Testis (tissue), 5 donors: ENCODE measurements at places on chromosomes 13 and 19. TPM values are rescaled to one million over a fixed set of nuclear protein-coding genes. Genes with fewer than 3 reads are reported as not detected.

- DNase-seq = no peak
Observed at GRCh38 chr19:33815380-33816340, 19.0 kb downstream of the KCTD15 start.

- no peak for DNase-seq
Observed at GRCh38 chr19:44660081-44660480, 11.2 kb upstream of the CEACAM19 start.

- DNase-seq = no peak
Observed at GRCh38 chr13:50955798-50956197, 46.2 kb downstream of the RNASEH2B start.

DNA sequence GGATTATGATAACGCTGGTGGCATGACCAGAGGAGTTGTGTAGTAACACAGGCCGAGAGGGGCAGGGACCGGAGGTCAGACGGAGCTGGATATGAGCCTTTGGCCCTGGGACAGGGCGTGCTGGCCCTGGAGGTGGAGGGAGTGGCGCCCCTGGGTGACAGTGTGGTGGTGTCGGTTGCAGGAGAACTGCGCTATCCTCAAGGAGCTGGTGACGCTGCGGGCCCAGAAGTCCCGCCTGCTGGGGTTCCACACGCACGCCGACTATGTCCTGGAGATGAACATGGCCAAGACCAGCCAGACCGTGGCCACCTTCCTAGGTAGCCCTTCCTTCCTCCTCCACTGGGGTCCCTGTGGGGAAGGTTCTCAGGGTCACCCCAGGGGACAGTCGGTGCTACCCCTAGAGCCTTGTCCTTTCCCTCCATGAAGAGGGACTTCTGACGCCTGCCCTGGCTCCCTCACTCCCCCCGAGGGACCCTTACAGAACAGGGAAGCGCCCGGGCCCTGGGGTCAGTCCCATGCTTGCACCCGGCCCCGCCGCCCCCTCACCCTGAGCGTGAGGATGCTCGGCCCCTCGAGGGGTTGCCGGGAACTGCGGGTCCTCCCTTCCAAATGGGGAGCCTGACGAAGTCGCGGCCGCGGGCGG is 12.8 kb upstream of the ZNF554 start:
- no peak for DNase-seq

- DNase-seq = no peak
Observed at GRCh38 chr13:105165449-105166125, 1369.9 kb downstream of the EFNB2 start.

- DNase-seq = no peak
Observed at GRCh38 chr13:47598340-47598911, 402.6 kb downstream of the SUCLA2 start.

GRCh38 chr19:10544242-10544752 is 593 bp downstream of the ATG4D start:
- DNase-seq = peak; percentile 52

DNA sequence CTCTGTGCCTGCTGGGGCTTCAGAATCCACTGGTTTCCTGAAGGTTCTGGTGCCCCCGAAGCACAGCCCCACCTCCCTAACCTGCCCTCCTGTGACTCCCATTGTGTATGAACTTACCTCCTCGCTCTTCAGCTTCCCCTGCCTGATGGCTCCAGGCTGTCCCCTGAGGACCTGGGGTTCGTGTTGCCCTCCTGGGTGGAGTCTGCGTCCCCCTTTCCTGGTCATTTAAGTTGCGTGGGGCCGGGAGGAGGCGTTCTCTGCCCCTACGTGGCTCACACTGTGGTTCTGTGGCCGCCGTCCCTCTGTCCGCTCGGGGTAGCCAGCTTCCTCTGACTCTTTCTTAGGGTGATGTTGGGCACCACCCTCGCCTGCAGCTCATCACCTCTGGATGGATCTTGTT is 13.9 kb downstream of the TFDP1 start:
- DNase-seq = no peak

DNA sequence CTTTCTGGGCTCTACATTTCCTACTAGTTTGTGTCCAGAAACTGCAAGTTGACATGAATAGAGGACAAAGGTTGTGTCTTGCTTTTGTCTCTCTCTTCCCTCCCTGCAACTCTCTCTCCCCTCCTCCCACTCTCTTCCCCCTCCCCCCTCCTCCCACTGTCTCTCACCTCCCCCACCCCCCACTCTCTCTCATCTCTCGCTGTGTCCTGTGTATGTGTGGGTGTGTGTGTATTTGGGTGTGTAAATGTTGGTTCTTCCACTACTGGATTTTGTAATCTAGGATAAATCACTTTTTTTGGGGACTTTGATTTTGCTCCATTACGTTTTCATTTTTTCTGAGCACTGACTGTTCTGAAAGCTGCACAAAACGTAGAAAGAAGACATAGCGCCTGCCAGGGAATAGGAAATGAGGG is 48.4 kb downstream of the AKAP11 start:
- no peak for DNase-seq

DNA sequence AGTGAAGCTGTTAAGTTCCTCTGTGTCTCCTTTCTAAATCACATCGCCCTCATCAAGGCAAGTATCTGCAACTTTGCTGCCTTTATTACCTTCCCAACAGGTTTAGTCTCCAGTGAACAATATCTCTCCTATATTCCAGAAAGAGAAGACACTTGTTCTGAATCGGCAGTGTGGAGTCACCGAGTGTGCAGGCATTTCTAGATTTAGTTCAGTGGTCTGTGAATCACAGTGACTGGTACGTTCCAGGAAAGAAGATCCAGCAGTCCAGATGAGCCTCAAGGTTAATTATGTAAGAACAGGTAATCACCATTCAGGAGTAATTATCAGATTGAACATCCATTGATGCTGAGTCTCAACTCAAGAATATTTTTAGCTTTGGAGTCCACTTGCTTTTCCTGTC is 497.0 kb downstream of the FOXO1 start:
- no peak for DNase-seq

Gene SIGLEC12
- not detected for total RNA-seq

Gene NKG7
- total RNA-seq = 0.63 TPM

Gene CCDC169
- total RNA-seq = 74.1 TPM
